ENCODE measurements at places on chromosomes 2 and 18.
A peak's percentile ranks its signal among the peaks of the same experiment; 100 is the strongest.

GRCh38 chr2:236852977-236853374, 232.7 kb upstream of the COPS8 start:
- no peak for DNase-seq

- DNase-seq: no peak
Observed at GRCh38 chr2:5826979-5827655, 134.9 kb downstream of the SOX11 start.

- DNase-seq: no peak
Observed at GRCh38 chr2:209680596-209680995, 91.0 kb upstream of the UNC80 start.

- DNase-seq: peak; percentile 43
Observed at GRCh38 chr2:207692206-207693065, 19.0 kb upstream of the CCNYL1 start.

DNA sequence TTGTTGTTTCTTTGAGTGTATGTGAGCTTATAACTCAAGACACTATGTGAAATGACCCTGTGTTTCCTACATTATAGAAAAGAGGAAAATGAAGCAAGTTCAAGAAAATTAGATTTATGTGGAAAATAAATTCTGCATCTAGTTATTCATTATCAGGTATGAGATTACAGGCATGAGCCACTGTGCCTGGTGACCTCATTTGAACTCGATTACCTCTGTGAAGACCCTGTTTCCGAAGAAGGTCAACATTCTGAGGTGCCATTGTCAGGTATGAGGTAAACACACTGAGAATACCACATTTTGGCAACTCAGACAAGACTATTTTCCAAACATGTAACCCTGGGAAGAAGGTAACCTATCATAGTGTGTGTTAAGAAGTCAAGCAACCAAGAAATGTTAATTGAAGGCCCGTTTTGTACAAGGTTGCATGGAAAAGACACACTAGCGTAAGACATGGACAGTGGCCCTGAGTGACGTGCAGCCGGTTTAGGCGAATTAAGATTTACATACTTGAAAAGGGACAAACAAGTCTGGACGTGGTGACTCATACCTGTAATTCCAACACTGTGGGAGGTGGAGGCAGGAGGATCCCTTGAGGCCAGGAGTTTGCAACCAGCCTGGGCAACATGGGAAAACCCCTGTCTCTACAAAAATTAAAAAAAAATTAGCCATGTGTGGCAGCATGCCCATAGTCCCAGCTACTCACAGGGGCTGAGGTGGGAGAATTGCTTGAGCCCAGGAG, 186.6 kb downstream of the NEDD4L start:
- DNase-seq: no peak

DNA sequence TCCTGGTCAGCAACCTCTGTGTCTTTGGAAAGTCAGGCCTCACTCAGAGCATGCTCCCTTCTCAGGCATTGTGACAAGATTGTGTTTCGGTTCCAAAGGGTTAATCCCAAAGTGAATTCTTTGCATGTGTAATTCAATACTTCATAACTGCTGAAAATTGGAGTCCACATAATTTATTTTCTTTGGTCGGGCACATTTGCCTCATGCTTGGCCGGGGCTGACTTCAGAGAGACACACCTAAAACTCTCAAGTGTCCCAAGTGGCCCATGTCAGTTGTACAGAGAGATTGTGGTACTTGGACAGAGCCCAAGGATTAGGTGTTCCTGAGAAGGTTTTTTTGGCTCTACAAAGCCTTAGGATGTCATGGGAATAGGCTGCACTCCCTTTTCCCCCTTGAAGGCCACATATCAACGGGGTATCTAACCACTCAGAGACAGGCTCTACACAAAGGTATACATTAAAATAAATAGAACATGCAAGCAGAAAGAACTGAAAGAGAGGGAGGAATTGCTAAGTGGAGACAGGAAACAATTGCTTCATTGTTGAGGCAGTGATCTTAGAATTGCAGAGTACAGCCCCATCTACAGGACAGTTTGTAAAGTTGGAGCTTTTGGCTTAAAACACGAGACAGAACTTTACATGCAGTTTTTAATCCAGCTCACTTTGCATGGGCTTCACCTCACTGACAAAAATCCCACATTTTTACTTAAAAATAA, 1232.3 kb upstream of the ZEB2 start:
- DNase-seq: no peak

DNA sequence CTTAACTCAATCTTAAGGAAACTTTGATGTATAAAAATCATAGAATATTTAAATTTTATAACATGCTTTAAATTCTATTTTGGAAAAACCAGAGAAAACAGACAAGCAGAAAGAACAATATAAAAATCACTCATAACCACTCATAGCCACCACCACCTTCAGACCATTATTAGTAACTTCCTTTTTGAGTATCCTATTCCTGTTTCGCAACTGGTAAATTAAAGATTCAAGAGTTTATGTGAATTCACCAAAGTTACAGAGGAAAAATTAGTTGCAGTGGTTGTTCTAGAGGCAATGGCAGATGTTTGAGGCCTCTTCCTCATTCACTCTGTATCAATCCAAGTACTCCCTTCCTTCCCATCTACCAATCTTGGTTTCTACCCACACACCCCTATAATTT, 49.3 kb upstream of the PROKR1 start:
- DNase-seq: no peak

- no peak for DNase-seq
Observed at GRCh38 chr2:173783382-173783781, 181.8 kb downstream of the SP3 start.

DNA sequence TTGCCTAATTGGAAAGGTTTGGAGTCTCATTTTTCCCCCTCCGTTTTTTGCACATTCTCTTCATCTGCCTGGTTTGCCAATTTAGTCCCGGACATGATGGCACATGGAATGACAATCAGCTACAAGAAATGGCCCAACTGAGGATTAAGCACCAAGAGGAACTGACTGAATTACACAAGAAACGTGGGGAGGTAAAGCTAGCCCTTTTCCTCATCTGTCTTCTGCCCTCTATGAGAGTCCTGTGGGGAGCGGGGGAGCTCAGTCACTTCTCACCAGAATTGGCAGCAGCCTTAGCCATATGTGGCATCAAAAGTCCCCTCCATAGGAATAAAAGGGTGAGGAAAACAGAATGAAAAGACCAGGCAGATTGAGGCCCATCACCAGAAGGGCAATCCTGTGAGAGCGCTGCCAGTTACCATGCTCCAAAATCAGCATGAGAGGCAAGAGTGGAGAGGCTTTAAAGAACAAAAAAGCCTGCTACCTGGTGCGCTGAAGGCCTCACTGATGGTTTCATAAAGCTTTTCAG, 11.6 kb downstream of the ATG16L1 start:
- DNase-seq: no peak

- no peak for DNase-seq
Observed at GRCh38 chr2:211748339-211748738, 790.3 kb downstream of the ERBB4 start.

DNA sequence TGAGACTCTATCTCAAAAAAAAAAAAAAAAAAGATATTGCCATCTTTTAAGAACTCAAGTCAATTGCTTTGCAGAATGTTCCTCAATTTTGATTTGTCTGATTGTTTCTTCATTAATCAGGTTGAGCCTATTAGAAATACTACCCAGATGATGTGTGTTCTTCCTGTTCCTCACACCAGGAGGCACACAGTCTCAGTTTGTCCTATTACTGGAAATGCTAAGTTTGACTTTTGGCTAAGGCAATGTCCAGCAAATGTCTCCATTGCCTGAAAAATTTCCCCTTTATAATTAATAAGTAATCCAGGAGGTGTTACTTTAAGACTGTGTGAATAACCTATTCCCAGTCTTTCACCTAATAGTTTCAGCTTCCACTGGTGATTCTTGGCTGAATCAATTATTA, 28.4 kb downstream of the BOLA3 start:
- DNase-seq: no peak

DNA sequence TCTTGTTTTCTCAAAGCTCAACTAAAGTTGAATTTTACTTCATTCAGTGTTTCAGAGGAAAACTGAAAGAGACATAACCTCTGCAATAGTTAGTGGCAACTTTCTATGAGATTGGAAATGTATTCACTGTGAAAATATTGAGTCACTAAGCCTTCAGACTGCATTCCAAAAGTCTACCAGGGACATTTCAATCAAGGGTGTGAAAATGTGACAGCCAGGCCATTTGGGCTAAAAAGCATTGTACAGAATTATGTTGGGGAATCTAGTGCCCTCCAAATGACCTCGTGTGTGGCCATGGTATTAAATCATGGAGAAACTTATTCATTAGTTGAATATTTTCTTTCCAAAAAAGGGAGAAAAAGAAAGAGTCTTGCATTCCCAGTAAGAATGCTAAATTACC, 251.9 kb downstream of the GRB14 start:
- DNase-seq: no peak

GRCh38 chr18:78559584-78559983, 420.0 kb upstream of the SALL3 start:
- no peak for DNase-seq

DNA sequence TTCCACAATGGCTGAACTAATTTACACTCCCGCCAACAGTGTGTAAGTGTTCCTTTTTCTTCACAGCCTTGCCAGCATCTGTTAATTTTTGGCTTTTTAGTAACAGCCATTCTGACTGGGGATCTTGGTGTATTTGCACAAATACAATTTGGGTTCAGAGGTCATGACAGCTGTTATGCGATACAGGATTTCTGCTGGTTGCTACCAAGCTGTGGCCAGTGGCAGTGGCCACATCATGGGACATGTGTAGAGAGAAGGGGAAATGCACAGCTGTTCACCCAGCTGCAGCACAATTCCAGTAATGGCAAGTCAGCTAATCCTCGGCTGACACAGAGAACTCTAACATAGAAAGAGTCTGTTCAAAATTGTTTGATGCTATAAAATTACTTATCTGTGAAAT, 21.0 kb upstream of the SELENOI start:
- no peak for DNase-seq

All from activated naive CD4-positive, alpha-beta T cell treated with Interleukin-2 at 50 U/mL for 16 hours (primary cell).